ENCODE measurements at places on chromosomes 3 and 15.
A peak's percentile ranks its signal among the peaks of the same experiment; 100 is the strongest.

GRCh38 chr15:48547286-48547685 lies 98.2 kb downstream of the FBN1 start:
- no peak for DNase-seq

DNA sequence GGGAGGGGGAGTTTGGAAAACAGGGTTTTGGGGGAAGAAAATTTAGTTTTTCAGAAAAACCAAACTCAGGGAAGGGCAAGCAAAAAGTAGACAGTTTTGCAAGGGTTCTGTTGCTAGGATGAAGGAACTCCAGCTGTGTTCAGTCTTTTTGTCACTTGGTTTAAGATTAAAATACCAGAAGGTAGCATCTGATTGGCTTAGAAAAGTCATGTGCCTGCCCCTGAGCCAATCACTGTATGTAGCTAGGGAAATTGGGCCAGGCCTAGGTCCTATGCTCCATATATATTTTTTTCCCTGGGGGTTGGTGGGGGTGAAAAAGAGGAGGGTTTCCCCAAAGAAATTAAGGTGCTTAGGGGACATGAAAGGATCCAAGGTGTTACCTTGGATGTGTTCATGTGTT lies 24.3 kb downstream of the CLDN11 start:
- no peak for DNase-seq

DNA sequence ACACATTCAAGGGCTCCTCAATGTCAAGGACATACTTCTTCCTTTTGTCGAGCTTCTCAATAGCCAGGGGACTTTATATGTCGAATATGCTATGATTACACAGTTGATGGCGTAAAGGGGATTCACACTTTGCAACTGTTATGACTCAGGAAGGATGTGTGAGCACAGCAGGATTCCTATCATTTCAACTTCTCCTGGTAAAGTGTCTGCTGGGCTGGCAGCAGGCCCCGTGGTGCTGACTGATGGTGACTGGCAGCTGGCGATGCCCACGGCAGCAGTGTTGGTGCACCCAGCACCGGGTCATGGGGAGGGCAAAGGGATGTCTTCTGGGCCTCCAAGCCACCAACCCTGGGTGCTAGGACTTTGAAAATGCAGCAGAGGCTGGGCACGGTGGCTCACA lies 44.8 kb upstream of the GNB5 start:
- DNase-seq, result no peak

DNA sequence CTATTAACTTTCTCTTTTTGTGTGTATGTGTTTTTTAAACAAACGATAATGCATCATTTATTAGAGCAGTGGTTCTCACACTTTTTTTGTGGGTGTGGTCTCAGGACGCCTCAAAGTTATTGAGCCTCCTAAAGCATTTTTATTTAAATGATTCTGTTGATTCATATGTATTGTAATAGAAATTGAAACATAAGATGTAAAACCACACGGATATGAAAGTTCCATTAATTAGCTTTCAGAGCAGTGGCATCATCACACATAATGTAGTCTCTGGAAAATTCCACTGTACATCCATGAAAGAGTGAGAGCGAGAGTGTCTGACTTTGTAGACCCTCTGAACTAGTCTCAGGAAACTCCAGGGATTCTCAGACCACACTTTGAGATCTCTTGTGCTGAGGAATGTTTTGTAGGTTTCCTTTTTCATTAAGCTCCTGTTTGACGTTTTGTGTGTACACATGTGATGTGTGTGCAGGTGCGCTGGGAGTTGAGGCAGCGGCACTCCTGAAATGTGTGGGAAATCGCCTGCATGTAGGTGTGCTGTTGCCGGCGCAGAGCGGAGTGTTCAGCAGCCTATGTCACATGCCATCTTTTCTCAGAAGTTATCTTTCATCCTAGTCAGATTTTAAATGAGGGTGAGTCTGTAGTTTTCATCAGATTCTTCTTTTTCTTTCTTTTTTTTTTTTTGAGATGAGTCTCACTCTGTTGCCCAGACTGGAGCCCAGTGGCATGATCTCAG lies 5.3 kb upstream of the TRAK1 start:
- no peak for DNase-seq

DNA sequence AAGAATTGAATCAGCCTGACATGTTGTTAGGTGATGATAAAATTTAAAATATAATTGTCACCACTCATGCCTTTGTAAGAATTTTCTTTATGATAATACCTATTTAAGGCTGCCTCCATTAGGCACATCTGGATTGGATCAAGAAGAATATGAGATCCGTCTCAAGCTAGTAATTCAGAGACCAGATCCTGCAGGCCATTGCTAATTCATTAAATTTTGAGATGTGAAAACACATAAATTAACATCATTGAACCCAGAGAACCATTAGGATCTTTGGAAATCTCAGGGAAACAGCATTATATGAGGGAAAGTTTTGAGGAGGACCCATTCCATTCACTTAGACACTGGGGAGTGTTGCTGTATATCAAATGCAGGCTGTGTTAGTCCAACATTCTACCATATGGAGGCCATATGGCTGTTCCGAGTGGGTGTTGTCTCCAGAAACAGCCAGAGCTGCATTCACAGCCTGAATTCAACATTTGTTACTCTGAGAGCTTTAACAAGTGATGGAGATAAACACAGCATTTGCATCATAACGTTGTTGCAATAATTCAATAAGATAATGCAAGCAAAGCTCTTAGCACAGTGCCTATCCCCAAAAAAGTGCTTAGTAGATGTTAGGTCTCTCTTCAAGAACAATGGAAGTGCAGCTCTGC lies 67.4 kb downstream of the DTWD1 start:
- DNase-seq, result no peak

- peak; percentile 88 for DNase-seq
These were observed 327.4 kb downstream of the SHQ1 start for GRCh38 chr3:72520690-72521308.

- DNase-seq, result no peak
These were observed 308.8 kb downstream of the LRTM1 start for GRCh38 chr3:54619053-54619452.

DNA sequence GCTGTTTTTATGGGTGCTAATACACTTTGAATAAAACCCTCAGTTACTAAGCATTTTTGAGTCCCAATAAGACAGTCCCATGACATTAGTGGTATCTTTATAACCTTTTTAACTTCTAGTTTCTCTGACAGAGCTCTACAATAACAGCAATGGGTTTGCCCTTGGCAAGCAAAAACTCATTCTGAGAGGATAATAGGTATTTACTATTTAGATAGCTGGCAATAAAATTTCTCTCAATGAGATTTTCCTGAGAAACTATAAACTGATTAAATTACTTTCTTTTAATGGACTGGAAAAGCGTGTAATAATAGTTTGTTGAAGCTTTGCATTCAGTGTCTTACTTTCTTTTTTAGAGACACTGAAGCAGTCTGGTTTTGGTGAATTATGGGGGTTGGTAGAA lies 168.0 kb upstream of the MLF1 start:
- DNase-seq, result no peak

- DNase-seq, result no peak
These were observed 288.4 kb upstream of the LYSMD4 start for GRCh38 chr15:100021653-100022052.

DNA sequence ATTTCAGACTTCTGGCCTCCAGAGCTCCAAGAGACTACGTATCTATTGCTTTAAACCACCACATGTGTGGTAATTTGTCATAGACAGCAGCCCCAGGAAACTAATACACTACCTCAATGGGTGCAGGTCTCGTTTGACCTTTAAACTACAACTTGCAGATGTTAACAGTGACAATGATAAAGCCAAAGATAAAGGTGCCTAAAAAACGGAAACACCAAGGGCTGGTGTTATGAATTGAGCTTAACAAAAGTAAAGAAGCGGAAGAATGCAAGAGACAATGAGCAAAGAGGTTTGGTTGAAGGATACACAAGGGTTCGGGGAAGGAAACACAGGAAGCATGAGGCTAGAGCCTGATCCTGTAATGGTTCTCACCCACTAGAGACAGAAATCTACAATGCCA lies 50.8 kb downstream of the RFTN1 start:
- peak; percentile 30 for DNase-seq

DNA sequence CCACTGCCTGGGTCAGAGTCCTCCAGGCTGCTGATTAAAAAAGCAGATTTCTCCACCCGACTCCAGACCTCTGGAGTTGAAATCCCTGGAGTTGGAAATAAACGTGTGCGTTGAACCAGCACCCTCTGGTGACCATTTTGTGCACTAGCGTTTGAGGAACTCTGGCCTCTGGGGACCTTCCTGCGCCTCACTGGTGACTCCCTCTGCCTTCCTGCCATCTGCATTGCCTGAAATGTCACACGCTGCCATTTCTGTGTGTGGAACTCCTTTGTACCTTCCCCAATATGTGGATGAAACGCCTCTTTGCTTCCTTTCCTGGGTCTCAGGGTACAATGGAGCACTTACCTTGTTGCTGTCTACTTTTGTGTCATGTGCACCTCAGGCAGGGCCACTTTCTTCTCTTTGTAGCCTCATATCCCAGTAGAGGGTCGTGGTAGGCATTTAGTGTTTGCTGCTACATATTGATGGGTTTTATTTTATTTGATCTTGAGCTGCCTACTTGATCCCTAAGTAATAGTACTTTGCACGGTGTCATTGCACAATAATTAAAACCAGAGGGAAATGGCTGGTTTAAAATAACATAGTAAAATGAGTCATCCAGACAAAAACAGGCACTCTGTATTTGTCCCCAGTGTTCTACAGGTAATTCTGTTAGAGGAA lies 56.8 kb downstream of the GPR171 start:
- peak; percentile 78 for DNase-seq

- DNase-seq, result no peak
These were observed 35.5 kb downstream of the LEO1 start for GRCh38 chr15:51936105-51936478.

DNA sequence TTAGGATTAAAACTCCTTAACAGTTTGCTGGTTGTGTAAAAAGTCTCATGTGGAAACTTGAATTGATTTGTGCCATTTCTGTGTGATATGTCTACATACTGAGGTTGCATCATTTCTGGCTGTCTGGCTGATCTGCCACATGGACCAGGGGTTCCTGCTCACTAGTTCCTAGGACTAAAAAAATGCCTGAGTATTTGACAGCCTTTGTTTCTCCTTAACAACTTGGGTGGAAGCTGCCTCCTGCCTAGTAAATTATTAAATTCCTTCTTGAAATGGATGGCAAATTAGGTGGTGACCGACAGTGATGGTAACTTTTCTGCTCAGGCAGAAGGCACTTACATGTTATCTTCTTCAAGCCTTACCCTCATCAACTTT lies 226.9 kb upstream of the MRPL3 start:
- no peak for DNase-seq

DNA sequence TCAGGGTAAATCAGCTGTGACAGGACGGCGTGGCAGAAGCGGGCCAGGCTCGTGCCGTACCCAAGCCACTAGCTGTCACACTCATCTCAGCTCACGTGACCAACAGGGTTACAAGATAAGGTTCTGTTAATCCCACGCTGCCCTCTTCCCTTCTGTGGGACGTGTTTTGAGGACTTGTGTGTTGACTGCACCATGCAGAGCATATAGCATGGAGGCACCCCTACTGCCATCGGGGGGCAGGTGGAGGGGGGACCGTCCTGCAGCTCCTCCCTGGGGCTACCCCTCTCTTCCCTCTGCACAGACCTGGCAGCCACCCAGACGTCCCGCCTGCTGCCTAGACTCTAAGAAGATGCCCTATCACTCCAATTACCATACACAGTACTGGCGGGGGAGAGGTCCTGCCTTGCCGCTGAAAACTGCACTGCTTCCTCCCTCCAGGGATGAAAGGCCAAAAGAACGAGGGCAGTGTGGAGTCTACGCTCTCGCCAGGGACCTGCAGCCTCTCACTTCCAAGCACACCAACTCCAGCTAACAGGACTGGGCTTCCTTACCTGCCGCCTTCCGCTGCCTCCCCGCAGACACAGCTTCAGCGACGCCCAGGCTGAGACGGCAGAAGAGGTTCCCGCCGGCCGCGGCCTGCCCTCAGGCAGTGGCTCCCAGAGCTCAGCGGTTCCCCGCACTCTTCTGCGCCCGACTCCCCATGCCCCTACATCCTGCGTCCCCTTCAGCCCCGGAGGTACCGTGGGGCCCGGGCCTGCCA lies at the start of gene TNK2:
TSS of gene TNK2 (minus strand) at position 618 of the 760 bp plus-strand sequence. CDS start 19,963 bp downstream, outside the sequence.
- DNase-seq, result peak; percentile 73

GRCh38 chr3:52005571-52005986 lies 9.9 kb upstream of the RPL29 start:
- no peak for DNase-seq

DNA sequence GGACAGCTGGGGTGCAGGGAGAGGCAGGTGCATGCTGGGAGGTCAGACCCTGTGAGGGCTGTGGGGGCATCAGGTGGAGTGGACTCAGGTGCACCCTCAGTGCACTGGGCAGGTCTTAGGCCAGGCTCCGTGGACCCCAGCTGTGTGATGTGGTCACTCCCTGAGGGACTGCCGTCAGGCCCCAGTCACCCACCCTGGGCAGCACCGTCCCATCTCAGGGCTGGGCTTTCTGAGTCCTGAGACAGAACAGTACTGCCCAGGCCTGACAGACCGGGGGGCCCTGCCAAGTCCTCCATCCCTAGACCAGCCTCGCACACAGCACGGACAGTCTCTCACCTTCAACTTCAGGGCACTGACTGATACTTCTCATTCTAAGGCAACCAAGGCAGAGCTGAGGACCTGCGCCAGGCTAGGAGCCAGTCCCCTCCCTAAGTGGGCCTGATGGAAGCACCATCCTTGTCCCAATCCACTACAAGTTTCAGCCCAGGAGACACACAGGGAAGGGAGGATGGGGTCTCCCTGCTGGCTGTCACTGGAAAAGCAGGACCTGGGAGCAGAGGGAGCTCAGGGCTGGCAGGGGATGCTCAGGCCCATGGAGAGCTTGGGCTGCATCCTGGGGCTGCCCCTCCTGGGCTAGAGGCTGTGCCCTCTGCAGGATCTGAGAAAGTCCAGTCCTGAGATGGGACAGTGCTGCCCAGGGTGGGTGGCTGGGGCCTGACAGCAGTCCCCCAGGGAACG lies 86.3 kb downstream of the LMLN start:
- no peak for DNase-seq

DNA sequence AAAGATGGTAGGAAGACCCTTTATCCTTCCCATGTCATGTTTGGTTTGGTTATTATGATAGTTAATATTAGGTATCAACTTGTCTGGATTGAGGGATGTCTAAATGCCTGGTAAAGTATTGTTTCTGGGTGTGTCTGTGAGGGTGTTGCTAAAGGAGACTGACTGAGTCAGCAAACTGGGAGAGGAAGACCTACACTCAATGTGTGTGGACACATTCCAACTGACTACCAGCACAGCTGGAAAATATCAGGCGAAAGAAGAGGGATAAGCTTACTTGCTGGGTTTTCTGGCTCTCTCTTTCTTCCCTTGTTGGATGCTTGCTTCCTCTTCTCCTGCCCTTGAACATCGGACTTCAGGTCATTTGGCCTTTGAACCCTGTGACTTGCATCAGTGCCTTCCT lies 1227.6 kb upstream of the EPHA6 start:
- no peak for DNase-seq

DNA sequence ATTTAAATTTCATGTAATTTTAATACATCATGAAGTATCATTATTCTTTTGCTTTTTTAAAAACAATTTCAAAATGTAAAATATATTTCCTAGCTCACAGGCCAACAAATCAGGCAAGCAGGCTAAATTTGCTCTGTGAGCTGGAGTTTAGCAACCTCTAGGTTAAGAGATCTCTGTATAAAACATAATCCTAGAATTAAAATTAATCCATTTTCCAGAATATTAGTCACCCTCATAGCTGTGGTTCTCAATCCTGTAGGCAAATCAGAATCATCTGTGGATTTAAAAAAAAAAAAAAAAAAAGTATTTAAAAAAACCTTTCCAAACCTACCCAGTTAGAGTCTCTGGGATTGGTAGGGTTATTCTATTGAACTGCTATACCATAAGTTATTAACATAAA lies 209.7 kb downstream of the MINAR1 start:
- DNase-seq, result no peak

Measured in activated CD4-positive, alpha-beta T cell treated with anti-CD3 and anti-CD28 coated beads, Interleukin-2, Interleukin-6, amounts not matched to agents 100 ng/mL and 50 ng/mL, durations not matched to agents 16 hours and 8 hours (primary cell).